HepG2 (cell line): ENCODE measurements at places on chromosomes 13 and 19.

DNA sequence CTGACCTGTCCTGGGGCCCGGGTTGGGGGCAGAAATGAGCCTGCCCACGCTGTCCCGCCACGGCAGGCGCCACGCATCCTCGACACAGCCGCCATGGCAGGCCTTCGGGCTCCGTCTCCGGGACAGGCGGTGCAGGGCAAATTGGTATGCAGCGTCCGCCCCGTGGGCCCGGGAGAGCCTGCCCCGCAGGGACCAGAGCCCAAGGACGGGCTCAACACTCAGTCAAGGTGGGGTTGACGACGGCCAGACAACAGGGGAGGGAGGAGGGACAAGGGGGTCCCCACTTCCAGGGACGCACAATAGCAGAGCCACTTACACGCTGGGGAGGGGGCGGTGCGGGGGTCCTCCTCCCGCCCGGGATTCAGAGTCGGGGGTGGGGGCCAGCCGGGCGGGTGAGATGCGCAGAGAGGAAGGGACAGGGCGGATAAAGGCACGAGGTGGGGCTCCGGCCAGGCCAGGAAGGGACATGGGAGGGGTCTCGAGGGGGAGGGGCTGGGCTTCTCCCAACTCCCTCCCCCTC, 1.2 kb downstream of the CTXN1 start:
- DNase-seq: no peak

GRCh38 chr13:50970956-50971355, 61.4 kb downstream of the RNASEH2B start:
- DNase-seq: no peak

GRCh38 chr19:44672226-44672625, 944 bp downstream of the CEACAM19 start:
- DNase-seq: no peak

DNA sequence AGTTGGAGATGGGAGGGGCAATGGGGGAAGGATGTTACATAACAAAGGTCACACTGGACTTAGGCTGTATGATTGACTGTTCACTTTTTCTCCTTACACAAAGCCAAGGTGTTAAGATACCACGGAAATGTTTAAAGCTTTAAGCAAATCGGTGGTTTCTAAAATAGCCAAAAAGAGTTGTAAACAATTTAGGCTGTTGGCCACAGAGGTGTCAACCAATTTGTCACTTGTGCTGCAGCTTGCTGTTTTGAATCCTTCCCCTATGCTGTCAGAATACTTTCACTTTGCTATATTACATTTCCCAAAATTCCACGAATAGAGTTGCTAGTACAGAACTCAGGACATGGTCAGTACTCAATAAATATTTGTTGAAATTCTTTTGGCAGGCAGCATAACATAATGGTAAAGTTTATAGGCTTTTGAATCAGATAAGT, 149.3 kb downstream of the VWA8 start:
- no peak for DNase-seq

DNA sequence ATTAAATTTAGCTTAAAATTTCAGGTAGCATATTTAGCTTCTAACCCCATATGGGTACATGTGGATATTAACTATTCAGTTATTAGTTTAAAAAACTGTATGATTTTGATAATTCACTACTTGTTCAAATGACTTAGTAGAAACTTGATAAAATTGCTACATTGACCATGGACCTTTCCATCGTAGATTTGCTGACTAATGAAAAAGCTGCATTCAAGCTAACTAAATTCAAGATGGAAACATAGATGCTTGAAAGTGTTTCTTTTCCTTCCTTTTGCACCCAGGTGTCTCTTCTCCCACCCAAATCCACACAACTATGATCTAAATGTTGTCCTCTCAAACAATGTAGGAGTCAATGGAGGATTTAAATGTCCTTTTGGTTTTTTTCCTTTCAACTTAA, 439.2 kb downstream of the TBC1D4 start:
- no peak for DNase-seq

GRCh38 chr13:109783815-109784589, 2.4 kb downstream of the IRS2 start:
- DNase-seq: no peak

DNA sequence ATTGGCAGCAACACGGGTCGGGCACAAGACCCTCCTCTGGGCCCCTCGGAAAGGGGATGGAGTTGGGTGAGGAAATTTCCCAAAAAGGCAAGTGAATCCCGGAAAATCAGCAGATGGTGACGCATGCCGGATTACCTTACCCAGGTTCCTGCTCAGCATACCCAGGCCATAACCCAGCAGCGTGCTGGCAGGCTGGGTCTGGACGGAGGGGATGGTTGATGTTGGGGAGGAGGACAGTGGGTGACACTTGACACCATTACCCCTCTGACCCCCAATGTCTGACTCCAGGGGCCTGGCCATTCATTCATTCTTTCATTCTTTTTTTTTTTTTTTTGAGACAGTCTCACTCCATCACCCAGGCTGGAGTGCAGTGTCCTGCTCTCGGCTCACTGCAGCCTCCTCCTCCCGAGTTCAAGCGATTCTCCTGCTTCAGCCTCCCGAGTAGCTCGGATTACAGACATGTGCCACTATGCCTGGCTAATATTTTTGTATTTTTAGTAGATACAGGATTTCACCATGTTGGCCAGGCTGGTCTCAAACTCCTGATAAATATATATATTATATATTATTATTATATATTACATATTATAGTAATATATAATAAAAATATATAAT, 799 bp downstream of the PVR start:
- DNase-seq: peak; percentile 34

GRCh38 chr19:4541114-4541805, 1.4 kb upstream of the LRG1 start:
- DNase-seq: no peak

GRCh38 chr13:41117869-41118268, 14.7 kb downstream of the KBTBD6 start:
- DNase-seq: no peak
